Pons (tissue), 1 donor: ENCODE measurements at places on chromosomes 3 and 15.

- no peak for DNase-seq
These were observed 107.0 kb downstream of the TOP2B start for GRCh38 chr3:25557694-25558093.

DNA sequence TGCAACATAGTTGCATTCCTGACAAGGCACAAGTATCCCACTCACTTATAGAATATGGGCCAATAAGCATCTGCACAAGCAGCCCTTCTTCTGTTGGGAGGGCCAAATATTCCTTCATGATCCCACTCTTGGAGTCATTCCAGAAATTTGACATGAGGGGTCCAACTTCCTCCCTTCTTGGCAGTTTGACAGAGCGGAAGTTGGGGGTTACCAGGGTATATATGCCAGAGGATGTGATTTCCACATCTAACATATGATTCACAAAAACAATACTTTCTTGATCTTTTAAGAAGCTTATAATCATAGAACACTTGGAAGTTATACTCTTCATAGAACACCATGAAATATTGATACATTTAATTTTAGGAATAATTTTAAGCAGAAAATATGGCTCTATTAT is 100.9 kb upstream of the CRBN start:
- DNase-seq: no peak

DNA sequence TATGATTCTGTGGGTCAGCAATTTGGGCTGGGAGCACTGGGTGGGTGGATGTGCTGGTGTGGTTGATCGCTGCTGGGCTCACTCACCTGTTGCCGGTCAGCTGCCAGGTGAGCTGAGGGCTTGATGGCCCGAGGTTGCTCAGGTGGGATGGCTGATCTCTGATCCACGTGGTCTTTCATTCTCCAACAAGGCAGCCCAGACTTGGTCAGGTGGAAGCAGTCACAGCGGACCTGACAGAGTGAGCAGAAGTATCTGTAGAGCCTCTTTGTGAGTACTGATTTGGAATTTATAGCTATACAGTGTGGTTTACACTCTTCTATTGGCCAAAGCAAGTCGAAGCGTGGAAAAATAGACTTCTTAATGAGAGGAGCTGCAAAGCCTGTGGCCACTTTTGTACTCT is 97.2 kb upstream of the ADAMTSL3 start:
- no peak for DNase-seq

GRCh38 chr15:62850791-62851291 is 191.7 kb upstream of the TPM1 start:
- no peak for DNase-seq

- DNase-seq: no peak
These were observed 8.3 kb downstream of the ANXA2 start for GRCh38 chr15:60389261-60390077.
